Stimulated activated CD4-positive, alpha-beta T cell treated with anti-CD3 and anti-CD28 coated beads, TNF-alpha, amount 100 ng/mL, for 48 hours (primary cell): ENCODE measurements at places on chromosomes 5 and 9.

DNA sequence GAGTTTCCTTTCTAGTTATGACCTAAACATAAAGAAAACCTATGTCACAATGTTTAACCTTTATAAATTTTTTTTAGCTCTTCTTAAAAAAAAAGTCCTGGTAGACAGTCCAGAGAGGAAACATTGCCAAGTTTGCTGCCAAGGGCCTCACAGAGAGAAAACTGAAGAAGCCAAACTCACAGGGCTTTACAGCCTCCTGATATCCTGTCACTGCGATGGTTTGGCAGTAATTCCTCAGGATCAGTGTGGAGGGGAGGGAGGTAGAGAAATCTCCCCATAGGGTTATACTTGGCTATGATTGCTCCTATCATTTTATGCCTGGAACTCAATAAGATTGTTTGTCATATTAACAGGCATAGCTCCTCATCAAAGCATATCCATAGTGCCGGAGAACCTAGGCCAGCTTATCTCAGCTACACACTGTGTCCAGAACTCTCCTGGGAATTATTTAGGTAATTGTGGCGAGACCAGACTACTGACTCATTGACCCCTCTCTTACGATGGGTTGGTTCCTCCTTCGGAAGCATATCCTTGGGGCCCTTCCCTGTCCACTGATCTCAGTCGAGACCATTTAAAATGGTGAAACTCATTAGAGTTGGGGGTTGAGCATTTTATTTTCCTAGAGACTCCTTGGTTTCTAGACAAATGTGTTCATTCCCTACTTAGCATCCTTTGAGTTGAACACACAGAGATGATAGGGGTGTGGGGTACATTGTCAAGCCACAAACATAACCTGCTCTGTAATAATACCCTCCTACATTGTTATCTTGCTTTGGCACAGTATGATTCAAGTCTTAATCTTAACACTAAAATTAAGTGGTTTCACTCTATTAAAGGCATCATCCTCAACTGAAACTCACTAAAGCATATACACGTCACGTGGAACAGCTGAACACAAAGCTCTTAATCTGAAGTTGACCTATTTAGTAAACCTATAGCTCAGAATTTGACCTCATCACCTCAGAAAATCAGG, 53.4 kb upstream of the TMC1 start:
- DNase-seq: no peak

DNA sequence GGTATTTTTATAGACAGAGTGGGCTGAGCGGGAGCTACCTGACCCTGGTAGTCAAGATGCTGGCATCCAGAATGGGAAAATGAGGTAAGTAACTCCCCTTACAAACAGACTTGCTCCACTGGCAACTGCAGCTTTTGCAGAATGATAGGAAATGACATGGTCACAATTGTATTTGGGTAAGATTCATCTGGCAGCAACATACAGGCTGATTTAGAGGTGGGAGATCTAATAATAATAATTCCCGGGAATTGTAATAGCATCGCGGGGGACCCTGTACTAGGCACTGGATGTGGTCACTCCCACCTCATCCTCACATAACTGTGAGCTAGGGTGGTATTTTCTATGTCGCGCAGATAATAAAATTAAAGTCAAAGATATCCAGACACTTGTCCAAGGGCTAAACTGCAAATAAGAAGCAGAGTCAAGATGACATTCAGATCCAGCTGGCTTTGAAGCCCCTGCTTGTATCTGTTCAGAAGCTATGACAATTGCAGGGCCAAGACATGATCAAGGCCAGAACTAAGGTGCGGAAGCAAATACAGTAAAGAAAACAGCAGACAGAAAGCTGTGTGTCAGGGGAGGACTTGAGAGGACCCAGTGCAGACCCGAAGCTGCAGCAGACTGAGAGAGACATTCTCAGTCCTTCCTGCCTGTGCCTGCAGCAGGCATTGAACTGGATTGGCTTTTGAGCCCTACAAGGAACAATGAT, 507.2 kb downstream of the BNC2 start:
- no peak for DNase-seq

- DNase-seq: no peak
Measured at GRCh38 chr5:158852622-158853021, 247.1 kb downstream of the EBF1 start.

- DNase-seq: no peak
Measured at GRCh38 chr5:52468976-52469375, 318.7 kb upstream of the ITGA1 start.

GRCh38 chr9:131740898-131741297, 1.0 kb upstream of the RAPGEF1 start:
- no peak for DNase-seq

DNA sequence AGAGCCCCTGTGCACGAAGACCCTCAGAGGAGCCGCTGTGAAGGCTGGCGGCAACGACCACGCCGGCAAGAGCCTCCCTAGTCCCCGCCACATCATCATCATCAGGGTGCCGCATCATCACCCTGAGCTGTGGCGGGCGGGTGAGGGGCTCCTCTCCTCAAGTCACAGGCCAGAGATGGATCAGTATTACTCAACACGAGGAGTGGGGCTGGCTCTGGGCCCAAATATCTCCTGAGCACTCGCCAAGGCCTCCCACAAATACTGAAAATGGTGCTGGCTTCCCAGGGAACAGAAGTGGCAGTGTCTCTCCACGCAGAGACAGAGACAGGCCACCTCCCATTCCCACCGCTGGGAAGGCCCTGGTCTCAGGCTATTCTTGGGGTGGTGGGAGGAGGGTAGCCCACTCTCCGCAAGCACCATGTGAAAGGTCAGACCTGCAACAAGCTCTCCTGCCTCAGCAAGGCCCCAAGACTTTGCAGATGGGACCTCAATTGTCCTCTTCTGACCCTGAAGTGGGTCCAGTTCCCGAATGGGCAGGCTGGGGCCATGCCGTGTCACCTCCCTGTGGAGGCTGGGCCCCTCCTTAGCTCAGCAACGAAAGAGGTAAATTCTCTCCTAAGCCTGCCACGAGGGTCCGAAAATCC, 39.3 kb upstream of the ZNF354A start:
- no peak for DNase-seq

DNA sequence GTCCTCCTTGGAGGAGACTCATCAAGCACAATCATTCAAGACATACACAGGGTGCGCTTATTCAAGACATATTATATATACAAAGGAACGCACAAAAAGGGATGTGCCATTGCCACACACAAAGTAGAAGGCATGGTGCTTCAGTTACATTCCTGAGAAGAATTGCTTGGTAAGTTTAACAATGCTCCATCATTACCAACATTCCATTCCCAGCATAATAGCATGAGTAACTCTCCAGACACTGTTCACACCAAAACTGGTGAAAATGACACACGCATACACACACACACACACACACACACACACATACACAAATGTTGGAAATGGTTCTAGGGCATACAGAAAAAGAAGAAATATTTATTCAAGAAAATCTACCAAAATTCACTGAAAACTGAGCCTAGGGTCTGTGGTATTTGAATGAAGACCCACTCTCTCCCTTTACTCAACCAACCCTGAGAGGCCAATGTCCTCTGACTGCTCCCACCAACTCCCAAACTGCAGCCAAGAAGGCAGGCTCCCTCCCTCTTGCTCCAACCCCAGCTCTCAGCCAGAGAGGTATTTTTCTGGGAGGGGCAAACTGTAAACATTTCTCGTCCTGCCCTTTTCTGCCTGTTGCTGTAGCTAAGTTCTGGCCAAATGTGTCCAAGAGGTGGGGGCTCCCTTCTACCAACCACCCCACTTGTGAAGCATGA, 19.9 kb downstream of the UGT3A1 start:
- no peak for DNase-seq

GRCh38 chr5:179377421-179378115, 32.3 kb upstream of the ADAMTS2 start:
- no peak for DNase-seq

DNA sequence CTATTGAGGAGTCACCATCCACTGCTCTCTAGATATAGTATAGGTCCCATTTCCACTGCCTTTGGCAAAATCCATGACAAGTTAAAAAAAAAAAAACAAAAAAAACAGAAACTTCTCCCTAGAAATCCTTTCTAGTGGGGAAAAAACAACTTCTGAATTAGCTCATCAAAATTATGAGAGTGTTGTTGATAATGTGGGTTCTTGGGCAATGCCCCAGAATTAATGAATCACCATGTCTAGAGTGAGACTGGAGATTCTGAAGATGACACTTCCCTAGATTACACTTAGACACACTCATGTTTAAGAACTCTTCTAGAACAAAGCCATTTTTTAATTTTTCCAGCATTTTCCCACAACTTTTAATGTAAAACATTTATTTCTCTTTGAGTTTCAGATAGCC, 728.0 kb upstream of the C9orf72 start:
- DNase-seq: no peak

DNA sequence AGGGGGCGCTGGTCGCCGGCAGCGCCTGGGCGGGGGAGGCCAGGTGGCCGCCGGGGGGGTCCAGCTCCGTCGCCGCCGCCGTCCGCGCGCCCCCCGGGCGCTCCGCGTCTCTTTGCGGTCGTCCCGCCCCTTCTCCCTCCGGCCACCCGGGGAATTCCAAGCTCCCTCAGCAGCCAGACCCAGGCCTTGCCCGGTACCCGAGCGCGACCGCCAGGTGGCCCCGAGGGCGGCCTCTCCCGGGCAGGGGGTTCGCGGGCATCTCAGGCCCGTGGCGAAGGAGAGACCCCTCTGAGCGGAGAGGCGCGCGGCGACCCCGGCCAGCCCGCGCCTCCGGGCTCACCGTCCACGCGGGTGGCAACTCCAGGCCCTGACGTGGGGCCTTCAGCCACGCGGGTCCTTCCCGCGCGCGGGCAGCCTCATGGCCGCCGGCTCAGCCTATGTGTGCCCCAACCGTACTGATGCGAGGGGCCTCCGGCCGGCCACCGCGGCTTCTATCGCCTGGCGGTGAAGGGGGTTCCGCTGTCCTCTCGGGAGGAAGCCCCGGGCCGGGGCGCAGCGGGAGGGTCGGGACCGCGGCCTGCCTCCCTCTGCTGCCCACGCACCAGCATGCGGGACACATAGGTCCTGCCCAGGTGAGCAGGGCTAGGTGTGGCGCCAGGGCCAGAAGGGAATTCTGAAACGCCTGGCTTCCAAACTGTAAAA, 529 bp upstream of the NRARP start:
- DNase-seq: no peak

DNA sequence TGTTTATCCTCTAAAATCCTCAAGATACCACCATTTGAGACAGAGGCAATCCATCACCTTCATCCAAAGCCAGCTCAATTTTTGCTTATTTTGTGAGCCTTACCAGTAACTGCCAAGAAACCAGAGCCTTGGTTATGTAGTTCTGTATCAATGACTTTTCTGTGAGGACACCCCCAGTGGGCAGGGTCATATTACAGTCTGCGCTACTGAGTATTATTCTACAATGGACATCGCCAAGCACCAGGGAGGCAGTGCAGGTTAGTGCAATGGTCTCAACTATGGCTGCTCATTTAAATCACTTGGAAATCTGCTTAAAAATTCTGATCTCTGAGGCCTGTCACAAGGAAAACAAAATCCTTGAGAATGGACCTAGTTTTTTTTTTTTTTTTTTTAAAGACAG, 90.5 kb upstream of the NIPAL4 start:
- DNase-seq: no peak

DNA sequence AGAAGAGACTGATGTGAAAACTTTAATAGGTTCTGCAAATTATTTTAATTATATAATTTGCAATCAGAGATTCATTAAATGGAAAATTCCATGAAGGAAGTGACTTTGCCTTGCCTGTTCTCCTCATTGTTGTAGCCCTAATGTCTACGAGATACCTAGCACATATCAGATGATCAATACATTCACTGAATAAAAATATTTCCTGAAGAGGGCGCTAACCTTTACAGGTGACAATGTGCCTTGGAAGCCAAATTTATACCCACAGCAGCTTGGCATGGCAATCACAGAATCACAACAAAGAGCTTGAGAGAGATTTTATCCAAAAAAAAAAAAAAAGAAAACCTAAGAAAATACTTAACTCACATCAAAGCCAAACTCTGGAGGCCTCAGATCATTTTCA, 17.4 kb downstream of the HAUS6 start:
- no peak for DNase-seq

DNA sequence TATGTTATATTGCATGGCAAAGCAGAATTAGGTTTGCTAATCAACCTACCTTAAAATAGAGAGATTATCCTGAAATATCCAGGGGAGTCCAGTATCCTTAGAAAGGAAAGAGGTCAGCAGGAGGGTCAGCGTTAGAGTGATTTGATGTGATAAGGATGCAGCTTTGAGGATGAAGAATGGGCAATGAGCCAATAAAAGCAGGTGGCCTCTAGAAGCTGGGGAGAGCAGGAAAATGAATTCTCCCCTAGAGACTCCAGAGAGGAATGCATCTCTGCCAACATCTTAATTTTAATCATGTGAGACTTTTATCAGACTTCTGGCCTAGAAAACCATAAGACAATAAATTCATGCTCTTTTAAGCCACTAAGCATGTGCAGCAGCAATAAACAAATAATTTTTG, 65.7 kb upstream of the SYK start:
- no peak for DNase-seq

DNA sequence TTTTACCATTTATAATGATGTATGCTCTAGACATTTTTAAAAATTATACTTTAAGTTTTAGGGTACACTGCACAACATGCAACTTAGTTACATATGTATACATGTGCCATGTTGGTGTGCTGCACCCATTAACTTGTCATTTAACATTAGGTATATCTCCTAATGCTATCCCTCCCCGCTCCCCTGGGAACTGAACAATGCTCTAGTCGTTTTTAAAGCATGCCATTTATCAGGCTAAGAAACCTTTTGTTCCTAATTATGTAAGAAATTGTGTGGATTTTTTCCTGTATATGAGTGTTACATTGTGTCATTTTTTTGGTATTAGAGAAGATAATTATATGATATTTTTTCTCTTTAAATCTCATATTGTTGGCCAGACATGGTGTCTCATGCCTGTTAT, 72.8 kb upstream of the SGCD start:
- no peak for DNase-seq

DNA sequence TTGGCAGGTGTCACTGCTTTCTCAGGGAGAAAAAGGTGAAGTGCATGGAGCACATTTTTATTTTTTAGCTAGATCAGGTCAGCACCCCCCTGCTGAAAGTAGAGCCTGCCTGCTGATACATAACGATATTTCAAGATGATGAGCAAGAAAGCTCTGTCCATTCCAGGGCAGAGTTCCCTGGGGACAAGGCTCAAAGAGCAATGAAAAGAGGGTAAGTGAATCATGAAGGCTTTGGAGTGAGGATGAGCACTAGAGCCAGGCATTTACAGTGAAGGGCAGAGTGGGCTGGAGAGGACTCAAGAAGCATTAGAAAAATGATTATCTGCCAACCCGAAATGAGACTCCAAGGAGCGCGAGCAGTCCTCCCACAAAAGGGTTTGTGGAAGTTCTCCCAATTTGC, 345.7 kb downstream of the TLE4 start:
- no peak for DNase-seq
